ENCODE measurements at places on chromosomes 16 and 17.
A peak's percentile ranks its signal among the peaks of the same experiment; 100 is the strongest.

DNA sequence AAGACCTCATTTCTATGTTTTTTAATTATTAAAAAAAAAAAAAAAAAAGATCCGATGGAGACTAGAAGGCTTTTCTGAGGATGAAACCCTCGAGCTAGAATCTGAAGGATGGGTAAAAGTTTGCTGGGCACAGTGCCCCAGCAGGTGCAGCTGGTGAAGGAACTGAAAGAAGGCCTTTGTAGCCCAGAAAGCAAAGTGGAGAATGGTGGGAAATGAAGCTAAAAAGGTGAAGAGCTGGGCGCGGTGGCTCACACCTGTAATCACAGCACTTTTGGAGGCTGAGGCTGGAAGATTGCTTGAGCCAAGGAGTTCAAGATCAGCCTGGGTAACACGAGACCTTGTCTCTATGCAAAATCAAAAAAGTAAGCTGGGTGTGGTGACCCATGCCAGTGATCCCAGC, 50.3 kb upstream of the SEC14L1 start:
- DNase-seq = no peak

GRCh38 chr16:1045310-1045992, 27.1 kb upstream of the SSTR5 start:
- DNase-seq = no peak

DNA sequence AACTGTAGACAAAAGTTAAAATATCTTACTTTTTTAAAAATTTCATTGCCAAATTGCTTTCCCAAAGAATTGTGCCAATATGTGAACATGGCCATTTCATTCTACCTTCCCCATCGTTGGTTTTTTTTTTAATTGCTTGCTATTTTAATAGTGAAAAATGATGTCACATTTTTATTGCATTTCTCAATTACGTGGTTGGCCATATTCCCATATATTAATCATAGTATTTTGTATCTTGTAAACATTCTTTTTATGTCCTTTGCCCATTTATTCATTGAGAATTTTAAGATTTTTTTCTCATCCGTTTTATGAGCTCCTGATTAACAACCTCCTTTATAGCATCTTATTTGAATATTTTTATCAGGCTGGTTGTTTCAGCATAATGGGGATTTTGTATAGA, 7.2 kb downstream of the OMG start:
- no peak for DNase-seq

DNA sequence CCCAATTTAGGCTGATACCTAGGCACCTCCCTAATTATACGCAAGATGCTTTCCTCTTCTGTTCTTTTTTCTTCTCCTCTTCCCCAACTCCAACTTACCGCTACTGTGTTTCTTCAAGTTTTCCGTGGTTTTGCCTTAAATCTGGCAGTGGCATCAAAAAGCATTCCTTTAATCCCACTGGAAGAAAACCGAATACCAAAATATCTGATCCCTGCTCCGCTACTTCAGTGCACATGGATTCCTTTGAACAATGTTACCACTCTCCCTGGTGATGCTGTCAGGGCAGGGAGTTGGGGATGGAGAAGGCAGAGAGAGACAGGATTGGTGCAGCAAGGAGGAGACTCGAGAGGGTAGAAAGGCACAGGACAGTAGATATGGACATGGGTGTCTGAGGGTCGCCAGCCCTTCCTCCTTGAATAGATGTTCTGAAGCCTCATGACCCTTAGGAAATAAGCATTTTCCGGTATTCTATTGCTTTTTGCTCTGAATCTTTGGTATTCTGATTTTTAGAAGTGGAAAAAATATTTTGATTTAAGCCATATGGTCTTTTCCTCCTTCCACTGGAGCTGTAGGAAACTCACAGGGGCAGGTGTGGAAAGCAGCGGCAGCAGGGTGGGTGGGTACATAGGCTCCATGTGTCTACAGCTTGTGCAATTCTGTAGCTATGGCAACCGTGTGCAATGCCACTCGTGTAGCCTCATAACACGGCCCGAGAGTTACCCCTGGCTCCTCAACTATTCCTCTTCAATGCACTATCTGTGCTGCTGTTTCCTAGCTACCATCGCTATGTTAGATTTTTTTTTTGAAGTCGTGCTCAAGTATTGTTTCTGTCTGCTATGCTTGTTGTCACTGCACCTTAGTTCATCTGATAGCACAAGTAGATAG, 32.3 kb upstream of the TANC2 start:
- DNase-seq = no peak

DNA sequence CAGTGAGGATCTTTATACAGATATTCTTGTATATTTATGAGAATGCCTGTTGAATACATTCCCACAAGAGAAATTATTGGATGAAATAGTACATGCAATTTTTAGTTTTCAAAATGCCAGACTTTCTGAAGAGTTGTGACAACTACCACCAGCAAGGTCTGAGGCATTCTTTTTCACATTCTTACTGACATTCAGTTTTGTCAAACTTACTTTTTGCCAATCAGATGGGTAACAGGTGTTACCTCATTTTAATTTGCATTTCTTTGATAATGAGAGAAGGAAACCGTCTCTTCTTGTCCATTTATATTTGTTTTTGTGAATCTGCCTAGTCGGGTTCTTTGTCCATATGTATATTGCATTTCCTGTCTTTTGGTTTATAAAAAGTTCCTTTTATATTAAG, 24.3 kb downstream of the NOL11 start:
- no peak for DNase-seq

GRCh38 chr17:14886200-14886739, 378.9 kb downstream of the PMP22 start:
- peak; percentile 7 for DNase-seq

DNA sequence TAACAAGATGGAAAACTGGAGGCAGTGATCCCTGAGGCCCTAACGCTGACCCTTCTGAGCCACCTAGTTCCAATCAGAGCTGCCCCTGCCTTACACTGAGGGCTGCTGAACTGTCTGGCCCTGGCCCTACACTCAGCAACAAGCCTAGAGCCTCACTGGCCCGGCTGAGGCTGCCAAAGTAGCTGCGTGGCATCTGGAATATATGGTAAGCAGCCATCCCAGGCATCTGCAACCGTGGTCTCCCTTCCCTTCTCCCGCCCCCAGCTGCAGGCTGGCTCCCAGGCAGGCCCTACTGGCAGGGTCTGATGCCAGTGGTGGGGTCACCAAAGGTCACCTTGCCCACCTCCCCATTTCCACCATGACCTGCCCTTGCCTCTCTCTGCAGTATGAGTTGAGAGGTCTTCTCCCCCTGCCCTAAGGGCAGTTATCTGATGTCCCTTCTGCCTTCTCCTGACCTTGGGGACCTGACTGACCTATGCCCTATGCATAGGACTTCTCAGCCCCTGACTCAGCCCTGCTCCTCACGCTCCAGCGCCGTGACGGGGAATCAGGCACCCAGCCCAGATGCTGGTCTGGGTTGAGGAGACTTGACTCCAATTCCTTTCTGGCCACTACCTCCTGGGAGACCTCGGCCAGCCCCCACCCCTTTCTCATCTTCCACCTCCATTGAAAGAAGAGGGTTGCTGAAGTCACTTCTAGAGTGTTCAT, 45.3 kb downstream of the CPNE2 start:
- no peak for DNase-seq

GRCh38 chr17:58344047-58344790, 7.8 kb downstream of the SUPT4H1 start:
- DNase-seq = no peak

- peak; percentile 63 for DNase-seq
Measured at GRCh38 chr16:10521681-10522274, 58.6 kb downstream of the EMP2 start.

DNA sequence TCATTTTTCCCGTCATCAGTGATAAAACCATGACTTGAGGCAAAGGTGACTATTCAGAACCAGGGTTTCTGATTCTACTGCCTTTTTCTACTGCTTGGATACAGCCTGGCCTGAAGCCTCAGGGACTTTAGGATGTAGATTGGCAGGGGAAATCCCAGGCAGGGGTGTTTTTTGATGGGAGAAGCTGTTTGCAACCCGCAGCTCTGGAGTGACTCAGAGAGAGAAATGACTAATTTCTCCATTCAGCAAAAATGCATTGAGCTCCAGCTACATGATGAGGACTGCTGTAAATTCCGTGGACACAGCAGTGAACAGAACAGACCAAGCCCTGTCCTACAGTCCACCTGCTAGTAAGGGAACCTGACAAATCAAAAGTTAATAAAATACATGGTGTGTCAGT, 560.6 kb downstream of the CDH13 start:
- DNase-seq = peak; percentile 57

DNA sequence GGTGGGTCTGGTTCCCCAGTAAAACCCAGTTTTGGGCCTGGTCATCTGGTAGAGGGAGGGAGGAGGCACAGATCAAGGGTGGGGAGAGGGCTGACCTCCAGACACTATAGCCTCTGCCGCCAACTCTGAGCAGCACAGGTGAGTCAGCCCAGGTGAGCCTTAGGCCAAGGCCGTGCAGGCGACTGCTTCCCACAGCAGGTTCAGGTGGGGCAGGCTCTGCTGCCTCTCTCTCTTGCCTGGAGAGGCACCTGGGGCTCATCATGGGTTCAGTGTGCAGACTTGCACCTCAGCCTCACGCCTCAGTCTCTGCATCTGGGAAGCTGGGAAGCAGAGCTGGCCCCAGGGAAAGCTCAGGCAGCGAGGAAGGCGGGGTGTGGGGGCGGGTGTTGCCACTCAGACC, 37.8 kb upstream of the IL34 start:
- DNase-seq = no peak

- no peak for DNase-seq
Measured at GRCh38 chr17:74678541-74678940, 34.2 kb downstream of the CD300LF start.

- peak; percentile 59 for DNase-seq
Measured at GRCh38 chr17:72270273-72270924, 149.6 kb downstream of the SOX9 start.

DNA sequence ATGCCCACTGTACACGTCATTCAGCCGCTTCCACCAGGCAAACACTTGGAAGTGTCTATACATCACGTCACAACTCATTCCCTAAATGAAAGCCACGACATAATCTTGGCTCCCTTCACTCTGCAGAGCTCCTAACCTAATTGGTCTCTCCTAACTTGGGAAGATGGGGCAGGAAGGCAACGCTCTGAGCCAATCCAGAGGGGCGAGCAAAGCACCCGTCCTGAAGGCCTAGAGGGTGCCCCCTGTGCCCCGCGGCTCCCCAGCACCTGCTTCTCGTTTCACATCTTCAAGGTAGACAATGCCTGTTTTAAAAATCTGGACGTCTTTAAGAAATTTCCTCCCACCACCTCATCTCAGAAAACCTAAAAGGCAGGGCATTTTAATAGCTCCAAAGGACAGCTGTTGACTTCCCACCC, 1.0 kb downstream of the CSNK2A2 start:
- DNase-seq = peak; percentile 30

DNA sequence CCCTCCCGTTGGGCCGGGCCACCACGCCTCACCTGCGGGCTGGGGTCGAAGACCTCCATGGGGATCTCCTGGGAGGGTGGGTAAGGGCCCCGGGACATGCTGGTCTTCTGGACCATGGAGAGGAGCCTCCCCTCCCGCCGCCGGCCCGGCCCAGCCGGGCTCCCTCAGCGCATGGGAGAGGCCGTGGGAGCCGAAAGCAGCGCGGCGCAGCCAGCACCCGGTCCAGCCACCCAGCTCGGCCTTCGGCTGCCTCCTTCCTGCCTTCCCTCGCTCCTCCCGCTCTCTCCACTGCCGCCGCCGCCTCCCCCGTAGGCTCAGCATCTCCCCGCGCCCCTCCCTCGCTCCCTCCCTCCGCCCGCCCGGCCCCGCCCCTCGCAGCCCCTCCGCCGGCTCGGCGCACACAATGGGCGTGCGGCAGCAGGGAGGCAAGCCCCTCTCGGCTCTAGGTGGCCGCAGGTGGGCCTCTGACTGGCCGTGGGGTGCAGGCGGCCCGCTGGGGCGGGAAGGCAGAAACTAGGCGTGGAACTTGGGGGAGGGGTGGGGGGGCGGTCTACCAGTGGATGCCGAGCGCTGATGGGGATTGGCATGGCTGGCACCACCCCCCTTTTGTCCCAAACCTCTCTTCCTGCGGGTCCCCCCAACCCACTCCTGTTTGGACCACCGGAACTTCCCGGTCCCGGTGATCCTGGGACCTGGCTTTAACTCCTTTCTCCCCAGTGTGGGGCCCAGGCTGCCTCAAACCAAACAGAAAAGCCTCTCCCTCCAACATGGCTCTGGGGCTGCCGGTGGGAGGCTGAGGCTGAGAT, at the start of gene CACNB1:
CACNB1 (minus strand) TSS at position 290 of the 806 bp plus-strand sequence; CDS start at position 116, 174 bp downstream.
- DNase-seq = peak; percentile 89

DNA sequence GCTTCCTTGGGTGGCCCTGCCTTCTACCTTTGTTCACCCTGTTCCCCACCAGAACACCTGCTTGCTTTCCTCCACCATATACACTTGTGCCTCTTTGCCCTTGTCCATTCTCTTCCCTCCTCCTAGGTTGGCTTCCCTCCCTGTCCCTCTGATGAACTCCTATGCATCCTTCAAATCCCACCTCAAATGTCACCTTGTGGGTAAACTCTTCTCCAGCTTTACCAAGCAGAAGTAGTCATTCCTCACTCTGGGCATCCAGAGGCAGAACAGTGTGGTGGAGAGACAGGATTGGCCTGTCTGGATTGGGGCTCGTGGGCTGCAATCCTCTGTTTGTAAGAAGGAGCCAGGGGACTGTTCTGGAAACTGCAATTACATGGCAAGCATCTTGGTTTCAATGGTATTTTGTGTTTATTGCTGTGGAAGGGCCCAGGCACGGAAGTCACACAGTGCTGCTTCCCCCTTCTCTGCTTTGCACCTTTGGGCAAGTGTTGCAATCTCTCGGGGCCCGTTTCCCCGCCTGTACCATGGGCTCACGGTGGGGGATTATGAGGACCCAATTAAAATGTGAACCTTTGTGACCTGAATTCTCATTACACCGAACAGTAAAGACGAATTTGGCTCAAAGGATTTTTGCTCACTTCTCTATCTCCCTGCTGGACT, 21.9 kb upstream of the NXPH3 start:
- DNase-seq = no peak

GRCh38 chr17:16486373-16487250, 5.4 kb downstream of the LRRC75A start:
- DNase-seq = no peak

GRCh38 chr16:30368122-30368791, 2.0 kb downstream of the TBC1D10B start:
- no peak for DNase-seq

GRCh38 chr16:71893888-71894228, 1.5 kb upstream of the IST1 start:
- no peak for DNase-seq

- DNase-seq = no peak
Measured at GRCh38 chr17:81399481-81400153, 4.4 kb downstream of the BAHCC1 start.

- DNase-seq = no peak
Measured at GRCh38 chr16:1579214-1579613, 32.7 kb downstream of the IFT140 start.

DNA sequence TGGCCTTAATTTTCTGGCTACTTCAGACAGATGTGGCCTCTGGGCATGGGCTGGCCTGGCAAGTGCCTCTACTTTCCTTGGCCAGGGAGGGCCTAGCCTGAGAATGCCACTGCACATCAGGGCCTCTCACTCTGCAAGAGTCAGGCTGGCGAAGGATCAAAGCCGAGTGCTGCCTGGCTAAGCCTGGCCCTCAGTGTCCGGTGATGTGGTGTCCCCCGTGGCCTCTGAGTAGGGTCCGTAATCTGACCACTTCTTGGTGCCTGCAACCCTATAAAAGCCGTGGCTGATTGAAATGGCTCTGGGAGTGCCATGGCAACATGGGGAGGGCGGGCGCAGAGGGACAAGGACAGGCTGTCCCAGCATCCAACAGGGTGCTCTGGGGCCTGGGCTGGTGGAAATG, 30.2 kb downstream of the TBX4 start:
- no peak for DNase-seq

GRCh38 chr16:86823125-86823524, 244.8 kb downstream of the FOXL1 start:
- DNase-seq = no peak
